ENCODE measurements at places on chromosomes 13 and 19.
A peak's percentile ranks its signal among the peaks of the same experiment; 100 is the strongest.

- no peak for DNase-seq
Measured at GRCh38 chr13:110824702-110825300, 90.1 kb downstream of the ANKRD10 start.

DNA sequence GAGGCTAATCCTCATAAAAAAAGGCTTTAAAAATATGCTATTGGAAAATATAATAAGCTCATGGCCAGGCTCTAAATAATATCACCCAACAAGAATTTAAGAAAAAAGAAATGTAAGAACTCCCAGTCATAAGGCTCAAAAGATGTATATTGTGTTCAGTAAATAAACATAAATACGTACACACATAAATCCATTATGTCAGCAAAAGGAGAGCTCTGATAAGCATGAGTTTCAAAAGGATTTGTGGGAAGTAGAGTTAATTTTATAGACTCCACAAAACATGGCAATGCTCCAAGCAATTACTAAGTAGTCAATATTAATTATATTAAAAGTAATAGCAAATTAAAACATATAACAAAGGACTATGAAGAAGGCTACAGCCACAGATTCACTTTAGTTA is 37.3 kb upstream of the TRPC4 start:
- no peak for DNase-seq

DNA sequence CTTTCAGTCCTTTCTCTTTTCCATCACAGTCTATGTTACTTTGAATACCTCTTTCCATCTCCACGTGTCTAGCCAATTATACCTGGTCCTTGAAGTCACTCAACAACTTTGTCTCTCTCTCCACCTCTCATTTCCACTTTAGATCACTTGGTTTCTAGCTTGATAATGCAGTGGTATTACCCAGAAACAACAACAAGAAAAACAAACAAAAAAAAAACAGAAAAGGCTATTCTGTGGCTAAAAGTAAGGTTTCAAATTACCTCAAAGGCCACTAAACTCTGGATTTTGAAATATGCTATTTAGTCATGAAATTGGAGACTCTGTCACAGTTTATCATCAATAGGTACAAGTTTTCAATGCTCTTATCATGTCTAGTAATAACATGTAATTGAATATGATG is 184.8 kb downstream of the PCDH9 start:
- DNase-seq, result no peak

GRCh38 chr13:95292622-95293021 is 8.6 kb downstream of the ABCC4 start:
- DNase-seq, result no peak

GRCh38 chr19:50702871-50703829 is 16.5 kb downstream of the SHANK1 start:
- DNase-seq, result no peak

DNA sequence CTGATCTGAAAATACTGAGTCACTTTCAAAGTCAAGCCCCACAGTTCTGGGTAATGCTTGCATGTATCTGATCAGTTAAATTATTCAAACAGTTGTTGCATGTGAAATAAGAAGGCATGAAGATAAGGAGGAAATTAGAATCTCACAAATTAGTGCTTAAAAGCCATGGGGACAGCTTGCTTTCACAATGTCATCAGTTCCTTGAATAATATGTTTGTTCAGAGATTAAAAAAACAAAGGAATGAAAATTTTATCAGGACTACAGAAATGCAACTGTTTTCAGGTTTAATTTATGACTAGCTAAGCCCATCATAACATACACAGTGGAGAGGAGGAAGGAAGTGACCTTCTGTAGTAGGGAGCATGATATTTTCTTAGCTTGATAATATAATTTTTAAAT is 150.1 kb downstream of the OXGR1 start:
- no peak for DNase-seq

GRCh38 chr13:90438576-90438975 is 908.9 kb upstream of the MIR17HG start:
- no peak for DNase-seq

DNA sequence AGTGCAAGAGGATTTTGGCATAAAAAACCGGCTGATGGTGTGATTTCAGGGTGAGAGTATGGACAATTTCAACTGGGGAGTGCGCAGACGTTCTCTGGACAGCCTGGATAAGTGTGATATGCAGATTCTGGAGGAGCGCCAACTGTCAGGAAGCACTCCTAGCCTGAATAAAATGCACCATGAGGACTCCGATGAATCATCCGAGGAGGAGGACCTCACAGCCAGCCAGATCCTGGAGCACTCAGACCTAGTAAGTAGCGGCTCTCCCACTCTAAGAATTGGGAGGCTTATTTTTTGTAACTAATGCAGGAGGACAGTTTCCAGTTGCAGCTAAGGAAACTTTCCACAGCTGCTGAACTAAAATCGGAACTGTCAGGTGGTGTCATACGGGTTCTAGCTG is 53.6 kb downstream of the ZAR1L start:
- no peak for DNase-seq

DNA sequence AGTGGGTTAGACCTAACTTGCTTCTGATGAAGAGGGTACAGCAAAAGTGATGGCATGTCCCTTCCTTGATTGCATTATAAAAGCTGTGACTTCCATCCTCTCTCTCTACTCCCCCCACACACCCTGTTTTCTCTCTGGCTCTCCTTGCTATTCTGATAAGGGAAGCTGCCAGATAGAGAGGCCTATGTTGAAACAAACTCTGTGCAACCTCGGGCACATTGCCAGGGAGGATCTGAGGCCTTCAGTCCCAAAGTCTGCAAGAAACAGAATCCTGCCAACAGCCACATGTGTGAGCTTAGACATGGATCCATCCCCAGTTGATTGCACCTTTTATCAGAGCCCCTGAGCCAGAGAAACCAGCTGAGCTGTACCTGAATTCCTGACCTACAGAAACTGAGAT is 44.8 kb upstream of the ARGLU1 start:
- no peak for DNase-seq

- no peak for DNase-seq
Measured at GRCh38 chr19:7524523-7524922, 2.1 kb downstream of the MCOLN1 start.

GRCh38 chr19:7214324-7215089 is 79.7 kb downstream of the INSR start:
- no peak for DNase-seq

DNA sequence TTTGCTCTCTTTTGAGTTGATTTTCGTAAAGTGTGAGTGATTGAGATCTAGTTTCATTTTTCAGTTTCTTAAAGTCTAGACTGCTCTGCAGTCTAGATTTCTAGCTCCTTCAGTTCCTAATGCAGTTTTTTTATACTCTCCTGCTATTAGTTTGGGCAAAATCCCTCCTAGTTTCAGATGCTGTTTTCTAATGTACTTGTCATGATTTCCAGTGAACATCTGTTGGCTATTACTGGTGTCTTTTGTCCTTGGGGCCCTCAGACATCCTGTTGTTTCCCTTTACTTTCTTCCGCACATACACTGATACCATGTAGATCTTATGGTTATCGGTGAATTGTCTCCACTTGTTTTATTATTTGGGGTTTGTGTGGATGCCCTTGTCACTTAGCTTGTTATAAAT is 292.1 kb downstream of the TDRD3 start:
- DNase-seq, result no peak

GRCh38 chr13:43846496-43847158 is 32.9 kb downstream of the CCDC122 start:
- DNase-seq, result no peak

DNA sequence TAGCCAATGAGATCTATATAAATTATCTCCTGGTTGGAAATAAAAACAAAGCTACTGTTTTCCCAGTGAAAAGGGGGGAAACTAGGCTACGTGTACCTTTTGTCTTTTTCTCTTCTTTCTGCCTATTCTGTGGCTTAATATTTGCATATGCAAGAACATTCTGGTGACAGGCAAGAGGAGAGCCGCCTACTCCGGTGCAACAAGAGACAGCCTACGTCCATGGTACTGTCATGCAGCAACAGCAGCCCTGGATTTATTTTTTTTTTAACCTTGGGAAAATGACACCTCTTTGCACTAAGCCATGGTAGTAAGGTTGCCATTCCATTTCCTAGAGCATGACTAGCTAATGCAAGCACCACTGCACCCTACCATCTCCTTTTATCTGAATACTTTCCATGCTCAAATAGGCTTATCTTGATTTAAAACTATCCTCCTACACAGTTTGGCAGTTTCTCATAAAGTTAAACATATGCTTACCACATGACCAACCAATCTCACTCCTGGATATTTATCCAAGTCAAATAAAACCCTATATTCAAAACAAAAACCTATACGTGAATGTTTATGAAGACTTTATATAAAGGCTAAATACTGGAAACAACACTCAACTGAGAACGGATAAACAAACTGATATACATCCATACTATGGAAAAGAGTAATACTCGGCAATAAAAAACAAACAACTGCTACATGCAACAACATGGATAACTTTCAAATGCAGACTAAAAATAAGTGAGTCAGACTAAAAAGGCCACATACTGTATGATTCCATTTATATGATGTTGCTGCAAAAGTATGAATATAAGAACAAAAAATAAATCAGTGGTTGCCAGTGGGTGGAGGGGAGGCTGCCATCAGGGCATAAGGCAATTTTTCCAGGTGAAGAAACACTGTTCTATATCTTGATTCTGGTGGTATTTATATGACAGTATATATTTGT is 17.3 kb downstream of the NUFIP1 start:
- DNase-seq, result no peak

DNA sequence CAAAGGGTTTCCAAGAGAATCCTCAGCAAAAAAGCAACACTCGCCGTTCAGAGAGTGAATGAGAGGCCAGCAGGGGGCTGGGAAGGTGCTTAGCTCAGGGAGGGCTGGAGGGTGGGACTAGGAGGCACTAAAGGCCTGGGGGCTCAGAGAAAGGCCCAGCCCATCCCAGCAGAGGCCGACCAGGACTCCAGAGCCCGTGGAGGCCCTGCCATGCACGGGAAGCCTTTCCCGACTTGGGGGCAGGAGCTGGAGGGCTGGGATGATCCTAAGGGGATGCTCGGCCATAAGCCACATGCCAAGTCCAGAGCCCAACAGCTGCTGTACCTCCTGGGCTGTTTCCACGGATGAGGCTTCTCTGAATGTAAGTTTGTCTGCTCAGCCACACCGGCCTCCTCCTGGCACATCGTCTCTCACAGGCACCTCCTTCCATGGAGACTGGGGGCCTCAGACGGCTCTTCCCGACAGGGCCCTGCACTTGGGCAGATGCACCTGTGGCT is 19.5 kb downstream of the RASA3 start:
- no peak for DNase-seq

GRCh38 chr19:31110336-31110735 is 238.9 kb downstream of the TSHZ3 start:
- DNase-seq, result no peak

DNA sequence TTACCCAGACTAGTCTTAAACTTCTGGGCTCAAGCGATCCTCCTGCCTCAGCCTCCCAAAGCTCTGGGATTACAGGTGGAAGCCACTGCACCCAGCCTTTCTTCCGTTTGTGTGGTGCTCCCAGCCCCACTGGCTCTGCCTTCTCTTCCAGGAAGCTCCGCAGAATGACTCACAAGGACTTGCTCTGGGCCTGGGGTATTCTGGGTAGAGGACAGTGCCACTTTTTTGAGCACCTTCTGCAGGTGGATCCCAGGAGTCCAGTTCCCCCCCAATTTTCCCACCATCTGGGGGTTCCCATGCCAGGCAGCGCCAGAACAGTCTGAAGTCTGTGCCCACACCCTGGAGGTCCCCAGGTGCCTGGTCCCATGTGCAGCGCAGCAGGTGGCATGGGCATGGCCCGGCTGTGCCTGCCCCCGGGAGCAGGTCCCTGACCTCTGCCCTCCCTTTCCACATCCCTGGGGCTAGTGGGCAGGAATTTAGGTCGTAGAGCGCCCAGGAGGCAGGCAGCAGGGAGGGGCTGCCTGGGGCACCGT is 1.6 kb downstream of the REEP6 start:
- no peak for DNase-seq

DNA sequence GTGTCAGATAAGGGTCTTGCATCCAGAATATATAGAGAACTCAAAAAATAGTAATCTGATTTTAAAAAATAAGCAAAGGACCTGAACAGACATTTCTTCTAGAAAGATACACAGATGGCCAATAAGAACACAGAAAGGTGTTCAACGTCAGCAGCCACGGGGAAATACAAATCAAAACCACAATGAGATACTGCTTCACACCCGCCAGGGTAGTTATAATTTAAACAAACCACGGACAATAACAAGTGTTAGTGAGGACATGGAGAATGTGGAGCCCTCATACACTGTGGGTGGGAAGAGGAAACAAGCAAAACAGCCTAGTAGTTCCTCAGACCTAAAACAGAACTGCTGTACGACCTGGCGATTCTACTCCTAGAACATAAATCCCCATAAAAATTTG is 26.7 kb upstream of the NAPA start:
- DNase-seq, result peak; percentile 47

DNA sequence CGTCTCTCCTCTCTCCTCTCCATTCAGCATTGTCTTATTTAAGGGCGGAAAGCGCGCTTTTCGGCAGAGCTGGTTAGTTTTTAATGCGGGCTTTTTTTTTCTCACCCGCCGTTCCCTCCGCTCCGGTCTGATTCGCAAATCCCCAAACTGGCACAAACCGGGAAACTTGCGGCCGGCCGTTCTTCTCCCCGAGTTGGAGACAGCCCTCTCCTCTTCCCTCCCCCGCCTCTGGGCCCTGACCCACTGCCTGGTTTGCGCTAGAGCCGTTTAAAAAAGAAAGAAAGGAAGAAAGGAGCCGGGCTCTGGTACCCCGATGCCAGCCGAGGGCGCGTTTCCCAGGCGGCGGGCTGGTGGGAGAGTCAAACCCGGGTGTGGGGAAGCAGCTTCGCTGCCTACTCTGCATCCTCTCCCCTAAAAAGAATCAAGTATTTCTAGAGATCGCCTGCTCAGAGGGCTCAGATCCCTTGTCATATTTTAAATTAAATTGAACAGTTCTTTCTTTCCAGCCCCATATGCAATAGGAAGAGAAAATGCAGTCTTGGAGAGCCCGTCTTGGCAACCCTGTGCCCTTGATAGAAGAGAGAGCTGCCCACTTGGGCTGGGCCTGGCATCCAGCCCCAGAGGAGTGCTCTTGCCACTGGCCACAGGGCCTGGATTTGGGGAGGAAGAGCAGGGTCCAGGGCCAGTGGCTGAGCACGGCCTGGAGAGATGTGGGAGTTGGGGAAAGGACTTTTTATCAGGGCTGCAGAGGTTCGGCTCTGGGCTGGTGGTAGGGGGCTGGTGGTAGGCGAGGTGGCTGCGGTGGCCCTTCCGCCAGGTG is 19.0 kb downstream of the NFIX start:
- no peak for DNase-seq
